ENCODE measurements at places on chromosomes 13 and 19. TPM values are rescaled to one million over a fixed set of nuclear protein-coding genes. Genes with fewer than 3 reads are reported as not detected.

The RNF17 gene
- 0.42 TPM for total RNA-seq

The IL4I1 gene
- total RNA-seq, result 4.2 TPM

The CGB5 gene
- not detected for total RNA-seq

DNA sequence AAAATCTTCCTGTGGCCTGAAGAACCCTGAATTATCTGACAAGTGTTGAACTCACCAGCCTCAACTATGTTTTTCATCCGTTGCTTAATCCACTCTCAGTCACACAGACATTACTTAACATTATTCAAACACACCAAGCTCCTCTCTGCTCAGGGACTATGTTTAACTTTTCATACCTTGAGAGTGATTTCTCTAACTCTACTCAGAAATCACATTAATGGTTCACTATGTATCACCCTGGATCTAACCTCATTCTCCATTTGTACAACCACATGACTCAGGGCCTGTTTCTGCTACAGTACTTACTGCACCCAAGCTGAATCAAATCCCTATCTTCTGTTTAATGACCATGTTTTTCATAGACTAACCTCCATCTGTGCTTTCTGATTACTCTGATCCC, 553.7 kb upstream of the PRR20A start:
- no peaks in the 10 kb centered on the region for H3K4me1 ChIP-seq
- no peak overlapping the region for H3K4me3 ChIP-seq
- DNase-seq, result no peak

- H3K4me3 ChIP-seq, result no peak overlapping the region
- no peaks in the 10 kb centered on the region for H3K27me3 ChIP-seq
- no peaks in the 10 kb centered on the region for H3K4me1 ChIP-seq
- no peaks in the 10 kb centered on the region for H3K36me3 ChIP-seq
Measured at GRCh38 chr19:33207040-33207620, 13.0 kb downstream of the LRP3 start.

DNA sequence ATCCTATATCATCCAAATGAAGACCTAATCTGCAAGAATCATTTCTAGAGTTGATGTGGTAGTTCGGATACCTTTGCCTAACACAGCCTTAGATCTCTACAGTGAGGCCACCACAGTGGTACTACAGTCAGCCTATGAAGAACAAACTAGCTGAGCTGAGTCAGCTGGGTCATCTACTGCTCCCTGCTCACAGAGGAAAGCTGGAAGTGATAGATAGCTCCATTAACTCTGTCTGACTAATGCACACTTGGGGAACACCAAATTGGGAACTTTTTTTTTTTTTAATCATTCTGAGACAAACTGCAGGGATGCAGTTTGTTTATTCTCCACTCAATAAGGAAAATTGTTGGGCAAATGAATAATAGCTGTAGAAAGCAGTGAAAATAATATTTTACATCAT, 1160.6 kb downstream of the PCDH9 start:
- H3K4me3 ChIP-seq, result no peak overlapping the region
- H3K36me3 ChIP-seq, result no peaks in the 10 kb centered on the region
- no peak overlapping the region for H3K27ac ChIP-seq
- H3K27me3 ChIP-seq, result no peaks in the 10 kb centered on the region
- no peaks in the 10 kb centered on the region for H3K4me1 ChIP-seq

DNA sequence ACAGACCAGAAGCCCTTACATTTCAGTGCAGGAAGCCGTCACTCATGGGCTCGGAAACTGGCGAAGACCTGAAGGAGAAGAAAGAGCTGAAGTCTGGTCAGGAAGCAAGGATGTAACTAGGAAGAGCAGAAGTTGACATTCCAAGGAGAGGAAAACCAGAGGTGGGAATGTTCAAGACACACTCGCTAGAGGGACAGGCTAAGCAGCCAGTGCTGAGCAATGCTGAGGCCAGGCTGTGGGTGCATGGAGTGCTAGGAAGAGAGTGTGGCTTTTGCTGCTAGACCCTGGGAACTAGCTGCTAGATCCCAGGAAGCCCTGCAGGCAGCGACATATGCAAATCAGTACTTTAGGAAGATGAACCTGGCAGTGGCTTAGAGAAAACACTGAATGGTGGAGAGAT, 12.1 kb upstream of the URAD start:
- no peak overlapping the region for H3K4me3 ChIP-seq
- H3K4me1 ChIP-seq, result peaks cover 3% of the 10 kb centered on the region
- no peaks in the 10 kb centered on the region for H3K27me3 ChIP-seq
- no peak for DNase-seq

GRCh38 chr13:33937373-33938098, 119.6 kb downstream of the RFC3 start:
- no peak overlapping the region for H3K4me3 ChIP-seq
- H3K27ac ChIP-seq, result no peak overlapping the region
- H3K36me3 ChIP-seq, result no peaks in the 10 kb centered on the region
- H3K27me3 ChIP-seq, result no peaks in the 10 kb centered on the region
- H3K4me1 ChIP-seq, result no peaks in the 10 kb centered on the region

Data from activated CD4-positive, alpha-beta T cell treated with anti-CD3 and anti-CD28 coated beads, Interleukin-2, amount 10 ng/mL, durations not matched to agents 7 days and 5 days (primary cell).